ENCODE measurements at places on chromosomes 12 and 14.

DNA sequence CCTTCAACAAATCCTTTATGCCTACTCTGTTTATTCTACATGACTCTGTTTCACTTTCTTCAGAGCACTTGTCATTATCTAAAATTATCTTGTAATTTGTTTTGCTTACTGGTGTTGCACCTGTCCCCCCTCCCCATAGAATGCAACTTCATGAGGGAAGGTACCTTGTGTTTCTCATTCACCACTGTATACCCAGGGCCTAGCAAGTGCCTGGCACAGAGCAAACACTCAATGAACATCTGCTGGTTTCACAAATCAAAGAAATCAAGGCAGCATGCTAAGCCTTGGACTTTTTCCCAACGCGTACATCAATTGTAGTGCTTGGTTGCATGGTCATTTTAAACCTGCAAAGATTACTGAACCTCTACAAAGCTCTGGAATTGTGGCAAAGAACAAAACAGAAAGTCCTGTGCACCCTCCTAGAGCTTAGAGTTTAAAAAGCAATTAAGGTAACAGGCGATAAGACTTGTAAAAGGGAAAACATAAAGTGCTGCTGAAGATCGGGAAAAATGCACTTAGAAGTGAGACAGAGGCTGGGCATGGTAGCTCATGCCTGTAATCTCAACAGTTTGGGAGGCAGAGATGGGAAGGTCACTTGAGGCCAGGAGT lies 479.1 kb downstream of the MED13L start:
- DNase-seq, result no peak

DNA sequence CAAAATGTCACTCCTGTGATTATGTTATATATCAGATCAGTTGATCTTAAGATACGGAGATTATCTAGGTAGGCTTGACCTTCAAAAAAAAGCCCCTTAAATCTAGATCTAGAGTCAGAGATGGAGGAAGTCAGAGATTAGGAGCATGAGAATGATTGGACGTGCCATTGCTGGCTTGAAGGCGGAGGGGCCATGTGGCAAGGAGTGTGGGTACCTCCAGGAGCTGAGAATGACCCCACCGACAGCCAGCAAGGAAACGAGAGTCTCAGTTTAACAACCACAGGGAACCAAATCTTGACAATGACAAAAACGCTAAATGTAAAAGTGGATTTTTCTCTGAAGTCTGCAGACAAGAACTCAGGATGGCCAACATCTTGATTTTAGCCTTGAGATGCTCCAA lies 32.5 kb upstream of the MANSC4 start:
- no peak for DNase-seq

DNA sequence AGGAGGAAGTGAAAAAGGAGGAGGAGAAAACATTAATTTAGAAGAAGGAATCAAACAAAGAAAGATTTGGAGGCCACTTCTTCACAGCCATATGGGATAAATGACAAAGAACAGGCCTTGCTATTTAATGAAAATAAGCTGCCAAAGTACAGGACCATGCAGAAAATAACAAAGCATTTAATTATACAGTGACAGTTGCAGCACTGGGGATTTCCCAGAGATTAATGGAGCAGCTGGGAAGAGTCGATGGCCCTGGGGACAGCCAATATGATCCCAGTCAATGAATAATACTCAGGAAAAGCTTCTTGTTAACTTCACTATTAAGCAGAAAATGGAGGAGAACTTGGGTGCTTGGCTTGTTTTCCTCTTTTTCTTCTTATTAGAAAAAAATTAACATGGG lies 34.6 kb downstream of the RERG start:
- DNase-seq, result no peak

DNA sequence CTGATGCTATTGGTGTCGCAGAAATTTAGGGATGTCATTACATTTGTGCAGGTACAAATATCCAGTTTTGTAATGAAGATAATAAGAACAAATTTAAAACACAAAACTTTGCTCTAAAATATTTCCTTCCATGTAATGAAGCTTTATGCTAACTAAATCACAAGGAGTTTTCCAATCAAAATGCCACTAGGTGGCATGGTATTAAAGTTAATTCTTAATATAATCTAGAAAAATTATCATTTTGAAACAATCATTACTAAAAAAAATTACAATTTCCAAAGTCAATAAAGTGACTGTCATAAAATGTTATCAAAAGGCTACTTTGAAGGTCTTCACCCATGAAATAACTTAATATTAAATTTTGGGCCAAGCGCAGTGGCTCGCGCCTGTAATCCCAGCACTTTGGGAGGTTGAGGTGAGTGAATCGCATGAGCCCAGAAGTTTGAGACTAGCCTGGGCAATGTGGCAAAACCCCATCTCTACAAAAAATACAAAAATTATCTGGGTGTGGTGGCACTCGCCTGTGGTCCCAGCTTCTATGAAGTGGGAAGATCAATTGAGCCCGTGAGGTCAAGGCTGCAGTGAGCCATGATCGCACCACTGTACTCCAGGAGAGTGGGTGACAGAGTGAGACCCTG lies 77.4 kb downstream of the KIF21A start:
- no peak for DNase-seq

Measured in body of pancreas (tissue), 4 donors.